ENCODE measurements at places on chromosomes 5 and 9.
A peak's percentile ranks its signal among the peaks of the same experiment; 100 is the strongest.

DNA sequence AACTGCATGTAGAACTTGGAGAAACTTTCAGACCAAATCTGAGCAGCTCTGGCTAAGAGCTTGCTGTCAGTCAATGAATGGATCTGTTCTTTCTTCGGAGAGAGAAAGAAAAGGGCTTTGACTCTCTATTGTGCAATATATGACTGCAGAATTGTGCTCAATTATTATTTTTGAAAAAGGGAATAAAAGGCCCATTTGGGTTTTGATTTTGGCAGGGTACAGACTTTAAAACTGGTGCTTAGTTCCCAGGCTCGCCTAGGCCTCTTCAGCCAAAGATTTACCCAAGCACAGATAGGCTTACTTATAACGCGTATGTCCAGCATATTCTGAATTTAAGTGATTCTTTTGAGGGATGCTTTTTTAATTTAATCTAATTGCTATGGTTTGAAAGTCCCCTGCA lies 59.3 kb downstream of the RETREG1 start:
- no peak for DNase-seq

DNA sequence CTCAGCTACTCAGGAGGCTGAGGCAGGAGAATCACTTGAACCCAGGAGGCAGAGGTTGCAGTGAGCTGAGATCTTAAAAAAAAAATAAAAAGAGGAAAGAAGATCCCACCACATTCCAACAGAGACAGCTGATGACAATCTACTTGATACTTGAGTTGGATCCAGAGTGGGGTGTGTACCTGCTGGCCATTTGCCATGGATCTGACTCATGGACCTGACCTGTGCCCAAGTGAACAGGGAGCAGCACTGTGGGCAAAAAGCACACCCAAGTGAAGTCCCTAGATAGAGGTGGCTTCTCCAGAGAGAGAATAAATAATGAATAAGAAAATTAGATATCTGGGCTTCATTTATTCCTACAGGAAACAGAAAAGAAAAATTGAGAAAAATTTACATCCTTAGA lies 81.2 kb upstream of the MIER3 start:
- DNase-seq: no peak

GRCh38 chr5:123814801-123815470 lies 303.0 kb downstream of the CSNK1G3 start:
- DNase-seq: no peak

GRCh38 chr9:35415402-35416097 lies 74.4 kb upstream of the RUSC2 start:
- no peak for DNase-seq

GRCh38 chr5:963673-964531 lies 44.7 kb upstream of the NKD2 start:
- DNase-seq: peak; percentile 91

DNA sequence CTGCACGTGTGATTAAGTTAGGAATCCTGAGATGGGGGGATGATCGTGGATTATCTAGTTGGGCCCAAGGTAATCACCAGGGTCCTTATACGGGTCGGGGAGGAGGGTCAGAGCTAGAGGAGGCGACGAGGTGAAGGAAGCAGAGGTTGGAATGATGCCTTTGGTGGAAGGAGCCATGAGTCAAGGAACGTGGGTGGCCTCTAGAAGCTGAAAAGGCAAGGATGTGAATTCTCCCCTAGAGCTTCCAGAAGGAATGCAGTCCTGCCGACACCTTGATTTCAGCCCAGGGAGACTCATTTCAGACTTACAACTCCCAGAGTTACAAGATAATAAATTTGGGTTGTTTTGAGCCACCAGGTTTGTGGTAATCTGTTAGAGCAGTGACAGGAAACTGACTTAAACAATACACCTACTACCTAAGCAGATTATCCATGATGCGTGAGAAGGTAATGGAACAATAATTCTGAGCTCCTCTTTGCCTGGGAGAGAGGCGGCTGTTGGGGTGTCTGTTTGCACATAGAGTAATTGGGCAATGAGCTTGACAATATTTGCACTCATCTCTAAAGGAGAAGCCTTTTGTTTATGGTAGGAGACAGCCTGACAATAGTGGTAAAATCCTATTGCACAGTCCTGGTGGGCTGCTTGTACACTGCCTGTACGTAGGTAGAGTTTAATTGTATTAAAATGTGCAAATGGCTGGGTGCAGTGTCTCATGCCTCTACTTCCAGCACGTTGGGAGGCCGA lies 129.3 kb upstream of the IER5L start:
- no peak for DNase-seq

DNA sequence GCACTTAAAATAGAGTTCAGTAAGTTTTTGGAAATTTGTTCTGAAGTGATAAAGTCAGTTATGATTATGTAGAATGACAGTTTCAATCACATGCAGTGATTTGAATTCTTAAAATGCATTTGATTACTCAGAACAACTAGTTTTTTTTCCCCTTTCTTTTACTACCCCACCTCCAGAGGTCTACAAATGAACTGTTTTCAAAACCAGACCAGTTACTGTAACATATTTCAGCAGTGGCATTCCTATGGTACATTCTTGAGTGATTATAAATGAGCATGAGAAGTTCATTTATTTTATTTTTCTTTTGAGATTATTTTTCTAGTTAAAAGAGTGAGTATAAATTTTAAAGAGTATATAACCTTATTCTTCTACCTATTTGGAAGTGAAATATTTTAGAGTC lies 71.6 kb downstream of the NNT start:
- DNase-seq: no peak

- DNase-seq: no peak
These were observed 196.3 kb downstream of the MEF2C start for GRCh38 chr5:88686726-88687125.

DNA sequence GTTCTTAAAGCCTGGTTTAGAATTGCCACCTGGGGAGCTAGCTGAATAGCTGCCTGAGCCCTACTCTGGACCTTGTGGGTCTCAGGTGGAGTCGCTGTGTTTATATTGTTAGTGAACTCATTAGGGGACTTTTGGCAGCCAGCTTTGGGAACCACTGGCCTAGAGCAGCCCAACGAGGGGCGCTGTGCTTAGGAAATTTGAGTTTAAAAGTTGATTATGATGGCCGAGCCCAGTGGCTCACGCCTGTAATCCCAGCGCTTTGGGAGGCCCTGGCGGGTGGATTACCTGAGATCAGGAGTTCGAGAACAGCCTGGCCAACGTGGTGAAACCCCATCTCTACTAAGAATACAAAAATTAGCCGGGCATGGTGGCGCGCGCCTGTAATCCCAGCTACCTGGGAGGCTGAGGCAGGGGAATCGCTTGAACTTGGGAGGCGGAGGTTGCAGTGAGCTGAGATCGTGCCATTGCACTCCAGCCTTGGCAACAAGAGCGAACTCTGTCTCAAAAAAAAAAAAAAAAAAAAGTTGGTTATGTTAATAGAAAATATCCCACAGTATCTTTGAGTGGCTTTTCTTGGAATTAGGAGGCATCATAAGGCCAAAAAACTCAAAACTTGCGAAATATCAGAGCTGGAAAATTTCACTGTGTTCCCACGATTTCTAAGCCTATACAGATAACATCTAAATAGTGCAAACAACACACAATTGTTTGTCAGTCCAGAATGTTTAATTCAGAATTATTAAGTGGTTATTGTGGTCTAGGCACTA lies 809 bp downstream of the MCCC2 start:
- DNase-seq: no peak

GRCh38 chr5:91307048-91307447 lies 76.1 kb downstream of the ARRDC3 start:
- peak; percentile 98 for DNase-seq

GRCh38 chr5:122668552-122668951 lies 106.3 kb upstream of the SNX2 start:
- no peak for DNase-seq

DNA sequence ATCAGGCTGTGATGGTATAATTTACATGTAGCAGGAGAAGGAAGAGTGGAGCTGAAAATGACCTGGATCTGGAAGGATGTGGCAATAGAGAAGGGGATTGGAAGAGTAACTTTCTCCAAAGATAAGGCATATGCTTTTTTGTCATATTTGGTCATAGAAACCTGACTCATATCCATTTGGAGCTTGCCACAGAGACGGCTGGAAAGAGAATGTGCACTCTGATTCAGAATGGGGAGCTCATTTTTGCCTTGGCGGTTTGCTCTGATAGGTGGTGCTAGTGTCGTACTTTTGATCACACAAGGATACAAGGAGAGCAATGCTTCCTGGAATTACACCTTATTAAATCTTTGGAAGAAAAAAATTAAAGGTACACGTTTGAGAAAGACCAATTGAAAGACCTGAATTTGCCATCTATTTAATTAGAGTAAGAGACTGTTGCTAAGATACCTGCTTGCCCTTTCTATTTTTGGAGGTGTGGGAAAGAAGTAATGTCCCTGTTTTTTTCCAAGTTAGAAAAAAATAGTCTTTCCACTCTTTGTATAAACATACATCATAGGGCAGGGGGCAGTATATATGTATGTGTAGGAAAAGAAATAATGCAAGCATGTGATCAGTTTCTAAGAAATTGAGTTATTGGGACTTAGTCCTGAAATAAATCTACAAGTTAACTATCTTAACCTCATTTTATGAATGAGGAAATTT lies 5.4 kb downstream of the LSM11 start:
- DNase-seq: no peak

DNA sequence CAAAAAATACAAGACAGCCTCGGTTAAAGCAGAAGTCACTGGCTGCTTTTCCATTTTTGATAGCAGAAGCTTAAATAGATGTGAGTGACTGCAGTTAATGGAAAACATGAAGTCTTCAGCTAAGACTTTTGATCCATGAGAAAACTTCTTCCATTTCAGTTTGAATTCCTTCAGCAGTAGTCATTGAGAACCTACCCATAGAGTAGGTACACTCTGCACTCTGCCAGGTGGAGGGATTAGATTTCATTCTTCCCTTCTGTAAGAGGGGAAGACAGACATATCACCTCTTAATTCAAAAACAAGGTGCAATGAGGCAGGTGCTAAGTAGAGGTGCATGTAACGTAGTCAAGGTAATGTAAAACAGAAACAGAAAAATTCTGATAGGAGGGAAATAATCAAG lies 26.7 kb upstream of the XPA start:
- DNase-seq: no peak

DNA sequence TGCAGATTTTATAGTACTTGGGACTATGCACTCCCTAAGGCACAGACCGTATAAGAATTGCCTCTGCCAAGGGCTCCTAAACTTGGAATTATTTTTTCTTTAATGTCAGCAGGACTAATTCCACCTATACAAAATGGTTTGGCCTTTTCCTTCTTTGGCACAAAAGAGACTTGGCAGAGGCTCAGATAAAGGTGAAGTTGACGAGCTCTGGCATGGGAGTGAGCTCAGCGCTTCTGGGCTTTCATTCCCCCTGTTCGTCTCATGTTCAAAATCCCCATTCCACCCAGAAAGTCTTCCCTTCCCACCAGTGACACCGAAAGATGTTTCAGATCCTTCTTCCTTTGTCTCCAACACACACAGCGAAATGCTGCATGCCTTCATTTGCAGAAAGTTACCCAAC lies 61.2 kb downstream of the F2RL2 start:
- no peak for DNase-seq

DNA sequence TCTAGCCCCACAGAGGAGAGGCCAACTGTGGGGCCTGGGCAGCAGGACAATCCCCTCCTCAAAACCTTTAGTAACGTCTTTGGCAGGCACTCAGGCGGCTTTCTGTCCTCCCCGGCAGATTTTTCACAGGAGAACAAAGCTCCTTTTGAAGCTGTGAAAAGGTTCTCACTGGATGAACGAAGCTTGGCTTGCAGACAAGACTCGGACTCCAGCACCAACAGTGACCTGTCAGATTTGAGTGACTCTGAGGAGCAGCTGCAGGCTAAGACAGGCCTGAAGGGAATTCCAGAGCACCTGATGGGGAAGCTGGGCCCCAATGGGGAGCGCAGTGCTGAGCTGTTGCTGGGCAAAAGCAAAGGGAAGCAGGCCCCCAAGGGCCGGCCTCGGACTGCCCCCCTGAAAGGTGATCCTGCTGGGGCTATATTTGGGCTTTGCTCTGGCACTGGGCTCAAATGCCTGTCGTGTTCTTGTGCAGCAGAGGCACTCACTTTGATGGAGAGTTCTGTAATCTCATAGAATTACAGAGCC lies 39.4 kb downstream of the KDM3B start:
- DNase-seq: no peak

- no peak for DNase-seq
These were observed 90.9 kb downstream of the ITGA1 start for GRCh38 chr5:52878656-52879055.

DNA sequence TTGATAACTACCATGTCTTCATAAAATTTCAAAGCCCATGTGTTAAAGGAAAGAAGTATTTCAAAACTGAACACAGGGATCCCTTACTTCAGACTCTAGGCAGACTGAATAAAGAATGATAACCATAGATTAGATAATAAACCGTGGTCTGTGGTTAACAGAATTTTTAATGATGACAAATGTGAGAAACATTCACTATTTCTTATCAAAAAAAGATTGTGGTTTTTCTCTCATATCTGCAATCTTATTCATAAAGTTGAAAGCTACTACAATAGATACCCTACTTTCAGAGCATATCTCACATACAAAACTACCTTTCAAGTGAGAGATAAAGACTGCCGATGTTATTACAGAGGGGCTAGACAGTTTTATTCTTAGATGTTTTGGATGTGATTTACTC lies 816.8 kb upstream of the DMAC1 start:
- DNase-seq: no peak

- no peak for DNase-seq
These were observed 101.2 kb downstream of the PARP8 start for GRCh38 chr5:50767588-50767987.

- no peak for DNase-seq
These were observed 39.4 kb downstream of the NR3C1 start for GRCh38 chr5:143364061-143364460.

GRCh38 chr5:174247301-174247700 lies 201.8 kb downstream of the NSG2 start:
- no peak for DNase-seq

All from AG09319 (cell line).